CD4-positive, alpha-beta T cell treated with Interleukin-12 subunit alpha and Interleukin-12 subunit beta, for 1 hour (primary cell): ENCODE measurements at places on chromosomes 1 and 21.

- DNase-seq = peak; percentile 90
These were observed at the start of gene RUNX1 for GRCh38 chr21:35048706-35049617. TSS of gene RUNX1 (minus strand) at chr21:35049302.

GRCh38 chr1:117030271-117030877 is 28.8 kb downstream of the CD101 start:
- DNase-seq = no peak

GRCh38 chr1:12196641-12197482 is 30.1 kb downstream of the TNFRSF1B start:
- no peak for DNase-seq

GRCh38 chr1:153827168-153827964 is 52.2 kb downstream of the SLC27A3 start:
- no peak for DNase-seq

DNA sequence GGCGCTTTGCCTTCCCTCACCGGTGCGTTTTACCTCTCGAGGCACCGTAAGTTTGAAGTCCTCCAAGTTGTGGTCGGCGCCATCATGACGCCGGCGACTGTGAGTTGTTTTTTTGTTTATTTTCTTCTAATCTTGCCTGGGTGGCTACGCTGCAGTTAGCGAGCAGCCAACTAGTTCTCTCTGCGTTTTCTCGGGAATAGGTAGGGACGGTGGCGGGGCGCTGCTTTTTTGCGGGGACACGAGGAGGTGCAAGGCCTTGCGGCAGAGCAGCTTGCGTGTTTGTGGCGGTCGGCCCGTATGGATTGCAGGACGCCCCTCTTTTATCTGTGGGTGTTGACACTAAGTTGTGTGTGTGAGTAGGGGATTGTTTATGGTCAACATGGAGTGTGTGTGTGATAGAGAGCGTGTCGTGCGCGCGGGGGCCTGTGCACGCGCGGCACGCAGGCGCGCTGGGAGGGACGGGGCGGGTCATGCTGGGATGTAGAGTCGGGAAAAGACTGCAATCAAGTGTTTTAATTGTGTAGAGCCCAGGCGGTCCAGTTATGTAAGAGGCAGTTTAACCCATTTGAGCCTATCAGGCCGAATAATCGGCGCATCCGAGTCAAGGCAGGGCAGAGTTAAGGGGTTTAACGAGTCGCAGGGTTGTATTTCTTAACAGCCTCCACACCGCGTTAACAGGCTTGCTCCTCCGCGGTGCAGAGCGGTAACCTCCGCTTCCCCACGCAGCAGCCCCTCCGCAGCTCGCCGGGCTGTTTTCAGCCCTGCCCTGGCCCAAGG is 1.2 kb upstream of the NEGR1 start:
- peak; percentile 18 for DNase-seq

DNA sequence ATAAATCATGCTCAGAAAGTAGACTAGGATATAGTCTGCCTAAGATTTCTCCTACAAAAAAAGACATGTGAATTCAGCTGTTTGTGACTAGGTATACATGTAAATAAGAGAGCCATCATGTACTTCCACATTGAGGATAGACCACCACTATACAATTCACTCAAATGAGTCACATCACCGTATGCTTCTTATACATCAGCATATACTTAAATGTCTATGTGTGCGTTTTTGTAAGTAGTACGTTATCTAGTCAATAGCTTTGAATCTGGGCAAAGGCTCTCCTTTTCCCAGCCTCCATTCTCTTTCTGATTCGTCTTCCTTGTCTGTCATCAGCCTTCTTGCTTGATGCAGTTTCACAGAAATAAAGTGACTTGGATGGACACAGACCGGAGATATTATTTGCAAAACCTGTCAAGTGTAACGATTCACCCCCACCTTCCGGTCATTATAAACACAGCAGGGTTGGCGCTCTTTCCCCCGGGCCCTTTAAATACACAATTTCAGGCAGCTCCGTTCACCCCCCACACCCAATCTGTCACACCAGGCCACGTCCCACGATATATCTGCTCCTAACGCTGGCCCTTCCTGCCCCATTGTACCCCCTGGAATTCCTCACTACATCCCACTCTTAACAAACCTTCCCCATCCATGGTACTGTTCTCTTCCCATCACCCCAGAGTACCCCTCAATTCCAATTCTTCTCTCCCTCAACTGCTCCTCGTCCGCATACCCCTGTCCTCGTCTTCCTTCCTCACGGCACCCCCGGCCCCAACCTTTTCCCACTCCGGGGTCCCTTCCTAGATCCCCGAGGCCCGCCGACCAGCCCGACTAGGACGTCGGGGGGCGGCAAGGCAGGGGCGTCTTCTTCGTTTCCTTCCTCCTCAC is 636 bp downstream of the VAMP4 start:
- DNase-seq = peak; percentile 55

GRCh38 chr21:16792101-16792500 is 720.7 kb upstream of the CXADR start:
- no peak for DNase-seq

- no peak for DNase-seq
These were observed 1.5 kb downstream of the ITSN1 start for GRCh38 chr21:33643658-33644311.

DNA sequence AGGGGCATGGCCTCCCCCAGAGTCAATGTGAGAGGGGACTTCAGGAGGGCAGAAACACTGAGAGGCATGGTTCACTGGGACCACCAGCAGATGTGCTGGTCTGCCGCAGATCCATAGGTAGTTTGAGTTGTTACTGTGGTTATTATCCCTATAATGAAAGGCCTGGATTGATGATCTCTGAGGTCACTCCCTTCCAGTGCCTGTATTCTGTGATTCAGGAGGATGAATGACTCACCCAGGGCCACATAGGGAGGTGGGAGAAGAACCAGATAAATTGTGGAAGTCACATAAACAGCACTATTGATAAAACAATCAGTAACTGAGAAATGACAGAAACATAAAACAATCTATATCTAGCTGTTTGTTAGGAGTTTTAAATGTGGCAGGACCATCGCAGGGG is 22.7 kb upstream of the ACTL8 start:
- no peak for DNase-seq

- no peak for DNase-seq
These were observed 34.8 kb upstream of the ADARB1 start for GRCh38 chr21:45039317-45040156.

DNA sequence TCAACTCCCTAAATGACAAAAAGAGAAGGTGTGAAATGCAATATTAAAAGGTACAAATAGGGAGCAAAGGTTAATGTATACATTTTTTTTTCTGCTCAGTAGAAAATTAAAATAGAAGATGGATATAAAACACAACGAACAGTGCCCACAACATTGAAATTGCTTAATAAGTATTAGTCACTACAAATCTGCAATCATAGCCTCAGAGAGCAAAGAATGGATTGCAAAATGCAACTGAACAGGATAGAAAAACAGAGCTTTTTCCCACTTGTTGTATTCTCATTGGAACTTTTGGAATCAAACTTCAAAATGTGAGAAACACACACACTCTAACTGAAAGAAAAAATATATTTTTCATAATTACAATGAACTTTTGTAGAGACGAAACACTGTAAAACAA is 552.2 kb upstream of the NCAM2 start:
- no peak for DNase-seq

- no peak for DNase-seq
These were observed 43.1 kb downstream of the WARS2 start for GRCh38 chr1:119097380-119097779.

GRCh38 chr1:83418558-83418957 is 580.4 kb downstream of the TTLL7 start:
- DNase-seq = no peak

- DNase-seq = no peak
These were observed 15.4 kb downstream of the PDXK start for GRCh38 chr21:43734131-43734927.

DNA sequence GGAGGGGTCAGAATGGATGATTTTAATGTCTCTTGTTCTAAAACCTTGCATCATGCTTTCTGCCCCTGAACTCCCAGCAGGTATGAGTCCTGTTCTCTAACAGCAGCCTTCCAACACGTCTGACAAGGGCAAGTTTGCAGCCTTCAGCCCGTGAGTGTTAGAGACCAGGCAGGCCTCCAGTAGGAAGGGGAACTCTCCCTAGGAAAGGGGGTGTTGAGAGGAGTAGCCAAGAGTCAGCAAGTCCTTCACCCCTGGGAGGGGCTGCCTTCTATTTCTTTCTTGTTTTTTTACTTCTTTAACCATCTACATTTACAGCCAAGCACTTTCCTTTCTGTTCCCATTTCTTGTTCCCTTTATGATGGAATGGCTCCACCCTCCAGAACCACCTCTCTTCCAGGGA is 14.2 kb downstream of the BATF3 start:
- no peak for DNase-seq

GRCh38 chr1:245829194-245829593 is 674.4 kb downstream of the KIF26B start:
- DNase-seq = no peak

- no peak for DNase-seq
These were observed 11.6 kb downstream of the KCNK1 start for GRCh38 chr1:233625510-233625981.

GRCh38 chr1:59506952-59507351 is 210.1 kb downstream of the FGGY start:
- DNase-seq = no peak

DNA sequence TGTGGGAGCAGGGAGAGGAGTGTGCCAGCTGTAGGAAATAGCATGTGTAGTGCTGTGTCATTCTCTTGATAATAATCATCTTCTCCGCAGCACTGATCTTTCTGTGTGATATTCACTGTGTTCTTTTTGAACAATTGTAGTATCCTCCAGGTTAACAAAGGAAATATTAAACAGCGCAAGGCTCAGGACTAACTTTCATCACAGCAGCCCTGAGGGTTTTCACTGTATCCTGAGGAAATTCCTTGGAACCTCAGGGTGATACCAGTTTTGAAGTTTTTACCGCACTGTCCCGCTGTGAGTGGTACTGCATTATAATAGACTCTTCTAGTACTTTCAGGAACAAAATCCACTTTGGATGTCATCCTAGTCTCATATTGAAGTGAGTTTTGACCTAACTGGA is 228.4 kb upstream of the COA6 start:
- no peak for DNase-seq

- DNase-seq = no peak
These were observed 321.0 kb downstream of the TM2D1 start for GRCh38 chr1:61403679-61404596.

GRCh38 chr1:112849425-112850033 is 106.5 kb downstream of the SLC16A1 start:
- DNase-seq = no peak

DNA sequence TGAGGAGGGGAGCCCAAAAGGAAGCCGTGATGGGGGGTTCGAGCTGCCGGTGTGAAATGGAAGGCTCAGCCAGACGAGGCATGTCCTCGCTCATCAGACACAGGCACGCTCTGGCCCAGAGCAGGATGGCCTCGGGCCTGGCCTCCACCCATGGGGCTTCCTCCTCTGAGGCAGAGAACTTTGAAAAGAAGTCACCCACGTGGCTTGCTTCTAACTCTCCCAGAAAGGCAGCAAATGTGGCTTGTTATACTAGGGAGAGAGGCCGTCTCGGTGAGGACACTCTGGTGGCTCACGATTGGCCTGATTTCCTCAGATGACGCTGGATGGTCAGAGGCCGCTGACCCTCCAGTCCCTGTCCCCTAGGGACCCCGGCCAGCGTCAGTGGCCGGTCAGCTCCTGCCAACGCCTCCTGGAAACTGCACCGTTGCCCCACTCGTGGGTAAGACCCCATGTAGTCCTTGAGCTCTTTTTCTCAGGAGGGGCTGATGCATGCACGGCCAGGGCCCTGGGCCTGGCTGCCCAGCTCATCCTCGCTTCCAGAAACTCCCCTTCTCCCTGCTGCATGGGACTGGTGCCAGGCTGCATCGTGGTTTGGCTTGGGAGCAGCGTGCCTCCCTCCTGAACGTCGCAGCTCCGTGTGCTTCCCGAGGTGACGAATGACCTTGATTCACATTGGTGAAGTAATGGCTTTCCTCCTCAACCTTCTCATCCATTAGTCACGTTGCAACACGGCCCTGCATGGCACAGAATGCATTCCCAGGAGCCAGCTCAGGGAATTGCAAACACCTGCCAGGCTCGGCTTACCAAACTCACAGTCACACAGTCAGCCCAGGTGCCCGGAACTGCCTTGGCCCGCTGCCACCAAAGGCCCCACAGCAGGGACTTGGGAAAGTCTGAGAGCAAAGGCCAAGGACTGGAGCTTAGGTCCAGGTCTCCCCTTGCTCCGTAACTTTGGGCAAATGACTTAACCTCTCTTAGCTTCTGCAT is 58.8 kb downstream of the TOMM20 start:
- no peak for DNase-seq

- DNase-seq = no peak
These were observed 10.3 kb upstream of the HMGCS2 start for GRCh38 chr1:119778886-119779560.

GRCh38 chr1:158053276-158053675 is 59.8 kb downstream of the KIRREL1 start:
- DNase-seq = no peak

DNA sequence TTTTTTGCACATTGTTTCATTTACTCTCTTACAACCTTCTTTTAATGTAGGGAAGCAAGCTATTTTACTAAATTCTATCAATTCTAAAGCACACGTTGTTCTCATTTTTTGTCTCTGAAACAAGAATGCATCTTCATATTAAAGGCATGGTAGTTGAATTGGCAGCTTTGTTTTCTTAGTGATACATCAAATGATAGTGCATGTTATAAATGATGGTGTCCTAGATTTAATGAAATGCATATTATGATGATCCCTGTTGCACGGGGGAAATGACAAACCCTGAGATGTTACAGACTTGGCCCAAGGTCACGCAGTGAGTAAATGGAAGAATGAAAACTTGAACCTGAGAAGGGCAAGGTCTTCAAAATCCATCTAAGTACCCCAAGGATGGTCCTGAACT is 213.1 kb downstream of the KAZN start:
- no peak for DNase-seq

DNA sequence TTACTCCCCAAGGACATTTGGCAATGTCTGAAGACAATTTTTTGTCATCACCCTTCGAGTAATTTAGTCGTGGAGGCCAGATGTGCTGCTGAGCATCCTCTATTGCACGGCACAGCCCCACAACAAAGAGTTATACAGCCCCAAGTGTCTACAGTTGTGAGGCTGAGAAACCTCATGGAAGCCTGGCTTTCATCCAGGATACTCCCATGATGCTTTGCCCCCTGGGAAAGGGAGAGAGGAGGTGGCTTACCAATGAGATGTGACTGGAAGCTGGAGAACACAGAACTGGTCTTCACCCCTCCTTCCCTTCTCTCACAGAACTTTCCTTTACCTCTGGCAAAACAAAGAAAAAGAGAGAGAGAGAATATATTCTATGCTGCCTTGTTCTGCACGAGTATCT is 150.9 kb upstream of the VAMP3 start:
- DNase-seq = no peak

DNA sequence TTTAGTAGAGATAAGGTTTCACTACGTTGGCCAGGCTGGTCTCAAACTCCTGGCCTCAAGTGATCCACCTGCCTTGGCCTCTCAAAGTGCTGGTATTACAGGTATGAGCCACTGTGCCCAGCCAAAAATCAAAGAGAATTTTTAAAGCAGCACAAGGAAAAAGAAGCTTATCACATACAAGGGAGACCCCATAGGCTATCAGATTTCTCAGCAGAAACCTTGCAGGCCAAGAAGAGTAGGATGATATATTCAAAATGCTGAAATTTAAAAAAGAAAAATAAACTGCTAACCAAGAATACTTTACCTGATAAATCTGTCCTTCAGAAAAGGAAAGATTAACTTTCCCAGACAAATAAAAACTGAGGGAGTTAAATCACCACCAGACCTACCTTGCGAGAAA is 43.2 kb downstream of the FLVCR1 start:
- no peak for DNase-seq
